Pons (tissue), 1 donor: ENCODE measurements at places on chromosomes 2 and 18.

GRCh38 chr2:222196159-222196558 is 102.6 kb downstream of the PAX3 start:
- DNase-seq, result no peak

GRCh38 chr2:106562268-106563186 is 75.4 kb downstream of the CD8B2 start:
- no peak for DNase-seq

- DNase-seq, result no peak
These were observed 55.0 kb upstream of the PEX13 start for GRCh38 chr2:60962528-60962927.

- DNase-seq, result peak; percentile 29
These were observed 228.7 kb downstream of the ARHGAP15 start for GRCh38 chr2:143357966-143358365.

DNA sequence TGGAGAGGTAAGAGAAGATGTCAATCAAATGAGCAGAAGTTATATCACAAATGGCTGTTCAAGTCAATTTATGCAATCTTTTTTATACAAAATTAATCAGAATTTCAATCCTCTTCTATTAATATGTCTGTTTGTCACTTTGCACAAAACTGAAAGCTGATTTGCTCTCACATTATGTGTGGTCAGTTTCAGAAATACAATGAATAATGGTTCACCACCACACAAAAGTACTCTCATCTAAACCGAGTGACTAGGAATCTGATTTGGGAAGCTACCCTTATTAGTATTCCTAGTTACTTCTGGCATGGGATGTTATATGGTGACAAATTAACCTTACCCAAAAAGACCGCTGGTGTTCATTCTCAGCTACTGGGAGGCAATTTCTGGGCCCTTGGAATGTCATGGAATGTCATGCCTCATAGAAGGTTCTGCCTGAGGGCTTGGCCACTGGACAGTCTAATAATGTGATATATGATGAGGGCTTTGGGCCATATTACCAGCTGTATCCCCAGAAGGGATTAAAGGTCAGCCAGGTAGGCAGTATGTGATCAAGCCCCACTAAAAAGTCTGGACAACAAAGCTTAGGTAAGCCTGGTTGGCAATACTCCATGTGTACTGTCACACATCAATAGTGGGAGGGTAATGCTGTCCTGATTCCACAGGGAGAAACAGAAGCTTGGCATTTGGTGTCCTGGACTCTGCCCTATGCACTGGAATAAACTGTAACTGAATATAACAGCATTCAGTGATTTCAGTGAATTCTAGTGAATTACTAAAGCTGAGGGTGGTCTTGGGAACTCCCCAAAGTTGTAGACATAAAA is 113.2 kb downstream of the PIGN start:
- no peak for DNase-seq

DNA sequence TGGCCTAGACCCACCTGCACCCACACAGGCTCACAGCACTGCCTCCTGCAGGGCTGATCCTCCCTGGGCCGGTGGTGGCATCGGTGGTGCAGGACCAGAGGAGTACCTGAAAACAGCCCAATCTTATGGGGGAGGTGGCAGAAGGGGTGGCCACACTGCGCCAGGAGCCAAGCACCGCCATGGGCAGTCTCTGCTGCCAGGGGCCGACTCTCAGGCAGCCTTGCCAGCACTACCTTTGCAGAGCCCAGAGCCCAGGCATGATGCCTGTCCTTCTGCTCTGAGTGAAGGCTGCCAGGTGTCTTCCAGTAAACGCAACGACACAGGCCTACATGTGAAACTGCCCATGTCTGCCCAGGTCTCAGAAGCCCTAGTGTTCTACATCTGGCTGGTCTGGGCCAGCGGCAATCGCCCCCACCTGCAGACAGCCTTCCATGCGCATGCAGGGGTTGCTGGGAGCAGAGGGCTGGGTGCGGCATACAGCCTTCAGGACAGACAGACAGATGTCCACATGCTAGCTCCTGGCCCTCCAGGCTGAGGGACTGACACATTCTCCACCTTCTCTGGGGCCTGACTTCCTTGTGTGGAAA is 6.8 kb downstream of the HS6ST1 start:
- DNase-seq, result no peak

- DNase-seq, result no peak
These were observed 1.3 kb upstream of the CXCR1 start for GRCh38 chr2:218168016-218168415.

GRCh38 chr18:55346961-55347740 is 240.8 kb downstream of the TCF4 start:
- DNase-seq, result peak; percentile 66

- DNase-seq, result peak; percentile 51
These were observed 118.8 kb downstream of the MGAT5 start for GRCh38 chr2:134372611-134373131.

DNA sequence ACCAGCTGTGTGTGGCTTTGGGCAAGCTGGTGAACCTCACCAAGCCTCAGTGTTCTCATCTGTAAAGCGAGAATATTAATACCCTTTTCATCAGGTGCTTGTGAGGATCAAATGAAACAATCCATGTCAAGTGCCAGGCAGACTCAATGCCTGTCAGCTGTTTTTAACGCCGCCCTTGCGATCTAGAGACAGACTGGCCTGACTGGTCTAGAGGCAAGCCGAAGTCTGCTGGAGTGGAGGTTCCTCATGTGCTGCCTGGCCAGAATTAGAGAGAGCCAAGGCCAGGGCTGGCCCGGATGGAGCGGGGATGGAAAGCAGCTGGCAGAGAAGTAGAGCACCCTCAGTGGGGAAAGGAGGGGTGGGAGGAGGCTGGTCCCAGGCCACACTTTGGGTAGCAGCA is 74.5 kb upstream of the B3GNT7 start:
- no peak for DNase-seq

DNA sequence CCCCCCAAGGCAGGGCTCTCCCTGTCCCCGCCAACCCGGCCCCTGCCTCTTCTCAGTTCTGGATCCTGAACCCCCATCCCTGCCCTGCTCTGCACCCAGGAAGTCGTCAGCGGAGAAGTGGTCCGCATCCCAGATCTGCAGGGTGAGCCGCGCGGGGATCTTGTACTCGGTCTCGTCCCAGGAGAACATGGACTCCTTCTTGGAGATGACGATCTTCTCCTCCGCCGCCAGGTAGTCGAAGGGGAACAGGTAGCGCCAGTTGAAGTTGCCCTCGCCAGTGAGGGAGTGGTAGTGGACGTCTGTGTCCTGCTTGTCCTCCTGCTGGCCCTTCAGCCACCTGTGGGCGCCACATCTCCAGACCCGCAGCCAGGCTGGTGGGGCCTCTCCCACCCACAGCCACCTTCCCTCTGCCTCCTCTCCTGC is 16.3 kb downstream of the OTOF start:
- DNase-seq, result no peak

GRCh38 chr2:144694456-144694855 is 174.5 kb upstream of the ZEB2 start:
- DNase-seq, result no peak

GRCh38 chr18:62876111-62876510 is 160.8 kb downstream of the PHLPP1 start:
- DNase-seq, result no peak

GRCh38 chr2:136331226-136331625 is 213.3 kb upstream of the CXCR4 start:
- DNase-seq, result no peak

- peak; percentile 42 for DNase-seq
These were observed 445.6 kb upstream of the POU3F3 start for GRCh38 chr2:104408266-104408665.

DNA sequence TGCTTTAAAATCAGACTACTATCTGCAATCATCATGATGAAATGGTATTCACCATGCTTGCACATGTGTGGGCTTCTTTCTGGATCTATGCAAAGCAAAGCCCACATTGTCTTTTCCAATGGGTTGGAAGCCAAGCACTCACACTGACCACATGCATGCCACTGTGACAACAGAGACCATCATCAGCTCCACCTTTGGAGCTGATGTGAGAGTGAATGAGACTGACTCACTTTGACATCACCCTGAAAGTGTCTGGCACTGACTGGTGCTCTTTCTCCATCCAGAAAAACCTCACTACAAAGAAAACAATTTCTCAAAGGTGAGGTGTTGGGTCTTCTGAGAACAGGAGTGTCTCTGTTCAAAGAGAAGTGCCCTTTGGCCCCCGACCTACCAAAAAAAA is 4.7 kb downstream of the MYO5B start:
- no peak for DNase-seq

DNA sequence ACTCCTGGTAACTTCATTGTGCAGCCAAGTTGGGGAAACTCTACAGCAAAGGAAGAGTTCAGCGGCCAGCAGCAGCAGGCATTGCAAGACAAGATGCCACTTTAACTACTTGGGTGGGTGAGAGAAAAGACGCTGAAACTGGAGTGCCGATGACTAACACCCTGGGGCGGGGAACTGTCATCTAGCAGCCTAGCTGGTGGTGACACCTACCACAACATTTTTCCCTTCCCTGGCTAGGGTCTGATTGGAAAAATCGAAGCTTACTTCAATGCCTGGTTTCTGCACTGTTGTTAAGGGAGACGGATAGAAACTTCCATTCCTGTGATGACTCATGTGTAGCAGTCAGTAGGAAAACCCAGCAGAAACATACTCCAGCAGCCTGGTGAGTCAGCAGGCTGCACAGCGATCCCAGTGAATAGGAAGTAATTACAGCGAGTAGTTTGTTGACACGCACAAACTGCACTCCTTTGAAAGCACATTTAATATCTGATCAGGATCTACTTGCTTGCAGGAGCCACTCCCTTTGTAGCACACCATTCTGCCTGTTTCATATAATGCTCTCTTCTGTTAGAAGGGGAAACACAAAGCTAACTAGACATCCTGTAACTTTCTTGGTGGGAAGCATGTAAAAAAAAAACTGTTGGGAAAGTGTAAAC is 62.1 kb upstream of the MAPRE2 start:
- DNase-seq, result peak; percentile 94

- peak; percentile 30 for DNase-seq
These were observed 568 bp upstream of the STK17B start for GRCh38 chr2:196171946-196172345.

DNA sequence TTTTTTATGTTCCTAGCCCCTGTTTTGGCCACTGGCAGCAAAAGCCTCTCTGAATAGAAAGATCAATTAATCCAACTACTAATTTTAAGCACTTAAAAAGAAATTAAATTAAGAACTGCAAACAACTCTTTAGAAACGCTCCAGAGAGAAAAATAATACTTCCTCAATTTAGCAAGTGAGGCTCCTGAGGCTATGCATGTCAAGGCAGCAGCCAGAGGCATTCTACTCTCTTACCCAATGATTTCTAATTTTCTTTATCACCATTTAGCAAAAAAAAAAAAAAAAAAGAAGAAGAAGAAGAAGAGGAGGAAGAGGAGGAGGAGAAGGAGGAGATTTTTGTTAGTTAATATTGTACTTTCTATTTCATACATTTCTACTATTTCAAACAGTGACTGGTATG is 68.5 kb downstream of the TMEM237 start:
- DNase-seq, result no peak

- no peak for DNase-seq
These were observed 168.8 kb downstream of the THADA start for GRCh38 chr2:43427032-43427424.

- DNase-seq, result no peak
These were observed 2.1 kb downstream of the PPP3R1 start for GRCh38 chr2:68250196-68250595.

GRCh38 chr2:204197336-204198005 is 260.9 kb downstream of the ICOS start:
- no peak for DNase-seq

DNA sequence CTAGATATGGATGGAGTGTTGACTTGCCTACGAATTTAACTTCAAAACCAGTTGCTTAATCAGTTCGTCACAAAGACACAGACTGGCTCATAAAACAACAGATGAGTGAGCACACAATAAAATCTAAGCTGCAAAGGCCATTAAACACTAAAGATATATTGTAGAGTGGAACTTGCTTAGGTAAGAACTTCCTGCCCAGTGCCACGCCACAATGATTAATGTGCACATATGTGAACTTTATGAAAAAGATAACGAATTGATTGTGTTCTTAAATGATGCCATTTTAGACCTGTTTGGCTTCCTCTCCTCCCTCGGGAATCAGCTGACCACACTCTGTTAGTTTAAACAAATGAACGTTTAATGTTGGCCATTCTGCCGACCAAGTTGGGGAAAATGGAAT is 2031.3 kb upstream of the CELF4 start:
- DNase-seq, result no peak

DNA sequence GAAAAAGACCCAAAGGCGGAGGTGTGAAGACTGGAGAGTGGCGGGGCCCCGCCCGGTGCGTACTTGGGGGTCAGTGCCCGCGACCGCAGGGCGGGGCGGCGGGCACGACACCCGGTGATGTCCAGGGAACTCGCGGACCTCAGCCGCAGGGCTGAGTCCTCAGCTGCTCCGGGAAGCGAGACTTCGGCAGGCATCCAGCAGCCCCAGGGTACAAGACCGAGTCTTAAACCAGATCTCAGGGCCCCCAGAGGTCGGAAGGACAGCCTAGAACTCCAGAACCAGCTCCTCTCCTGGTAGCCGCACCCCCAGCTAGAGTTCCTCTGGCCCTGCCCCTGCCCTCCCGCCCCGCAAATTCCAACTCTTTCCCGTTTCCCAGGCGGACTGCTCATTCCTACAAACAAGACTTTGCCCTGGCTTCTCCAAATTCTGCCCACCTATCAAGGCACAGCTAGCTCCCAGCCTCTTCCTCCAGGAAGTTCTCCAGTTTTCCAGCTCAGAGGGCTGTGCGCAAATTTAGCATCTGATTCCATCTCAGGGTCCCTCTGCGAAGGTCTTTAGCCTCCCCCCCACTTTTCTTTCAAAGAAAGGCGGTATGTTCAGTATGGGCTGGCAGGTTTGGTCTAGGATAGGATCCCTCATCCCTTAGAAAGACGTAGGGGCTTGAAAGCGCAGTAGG is 26.0 kb upstream of the NOTO start:
- DNase-seq, result no peak

GRCh38 chr2:174395969-174396630 is 570 bp downstream of the SCRN3 start:
- no peak for DNase-seq

- DNase-seq, result no peak
These were observed 74.6 kb downstream of the KYNU start for GRCh38 chr2:142952018-142952417.

GRCh38 chr2:88753833-88754584 is 62.5 kb downstream of the RPIA start:
- no peak for DNase-seq

DNA sequence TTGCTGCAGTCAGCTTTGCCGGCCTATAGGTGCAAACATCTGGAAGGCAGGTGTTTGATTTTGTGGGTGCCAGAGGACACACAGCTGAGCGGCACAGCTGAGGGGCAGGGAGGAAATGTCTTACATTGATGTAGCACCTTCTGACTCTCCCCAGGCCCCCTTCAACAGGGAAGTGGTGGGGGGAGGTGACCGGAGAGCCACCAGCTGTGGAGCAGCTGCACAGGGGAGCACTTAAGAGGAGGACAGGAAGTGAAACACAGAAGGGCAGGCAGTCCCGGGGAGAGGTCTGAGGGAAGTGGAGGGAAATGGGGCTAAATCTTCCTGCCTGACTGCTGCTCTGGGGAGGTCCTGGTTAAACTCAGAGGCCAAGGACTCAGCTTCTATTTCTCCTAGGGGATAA is 409.1 kb downstream of the TNS1 start:
- no peak for DNase-seq

- no peak for DNase-seq
These were observed 57.8 kb upstream of the ST8SIA3 start for GRCh38 chr18:57294547-57294946.
